Activated T-cell treated with anti-CD3 and anti-CD28 coated beads for 48 hours (primary cell): ENCODE measurements at places on chromosomes 13 and 19.

DNA sequence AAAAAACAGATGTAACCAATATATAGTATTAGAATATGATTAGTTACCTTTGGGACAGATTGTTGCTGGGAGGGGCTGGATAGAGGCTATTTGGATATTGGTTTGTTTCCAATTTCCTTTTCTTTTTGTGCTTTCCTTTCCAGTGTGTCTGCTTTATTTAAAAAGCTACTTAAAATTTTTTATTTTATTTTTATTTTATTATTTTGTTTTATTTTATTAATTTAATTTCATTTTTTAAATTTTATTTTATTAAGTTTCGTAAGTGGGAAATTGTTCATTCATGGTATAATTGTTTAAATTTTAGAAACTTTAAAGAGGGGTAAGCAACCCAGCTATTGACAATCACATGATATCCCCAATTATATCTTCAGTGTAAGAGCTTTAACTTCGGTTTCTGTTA lies 2077.0 kb upstream of the PCDH20 start:
- no peak for DNase-seq

GRCh38 chr13:97466722-97467121 lies 32.8 kb downstream of the RAP2A start:
- no peak for DNase-seq

DNA sequence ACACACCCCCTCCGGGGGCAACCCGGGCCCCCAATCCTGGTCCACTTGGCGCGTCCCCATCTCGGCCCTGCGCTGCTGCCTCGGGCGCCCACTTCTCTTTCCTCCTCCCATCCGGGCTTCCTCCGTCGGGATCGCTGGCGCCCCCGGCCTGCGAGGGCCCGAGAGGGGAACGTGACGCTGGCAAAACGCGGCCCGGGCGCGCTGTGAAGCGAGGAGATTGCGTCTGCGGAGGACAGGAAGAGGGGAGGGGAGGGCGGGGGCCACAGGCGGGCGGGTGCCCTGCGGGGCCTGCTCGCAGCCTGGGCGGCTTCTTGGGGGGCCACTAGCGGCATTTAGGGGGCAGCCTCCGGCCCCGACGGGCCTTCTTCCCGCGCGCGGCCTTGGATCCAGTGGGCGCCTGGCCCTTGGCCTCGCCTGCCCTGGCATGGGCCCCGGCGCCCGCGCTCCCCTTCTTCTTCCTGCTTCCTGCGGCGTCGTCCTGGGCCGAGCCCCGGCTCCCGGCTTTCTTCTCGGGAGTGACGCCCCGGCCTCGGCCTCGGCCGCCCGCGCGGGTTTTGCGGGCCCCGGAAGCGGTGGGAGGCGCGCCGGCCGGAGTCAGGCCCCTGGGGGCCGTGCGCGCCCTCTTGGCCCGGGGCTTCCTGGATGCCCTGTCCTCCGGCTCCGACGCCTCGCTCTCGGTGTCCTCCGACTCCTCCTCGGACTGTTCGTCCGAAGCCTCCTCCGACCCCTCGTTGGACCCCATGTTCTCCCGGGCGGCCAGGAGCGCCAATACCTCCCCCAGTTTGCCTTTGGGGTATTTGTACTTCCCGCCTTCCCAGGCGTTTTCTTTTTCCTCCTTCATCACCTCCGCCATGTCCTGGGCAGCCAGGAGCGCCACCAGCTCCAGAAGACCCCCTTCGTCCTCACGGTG lies 2.2 kb downstream of the PNMA8B start:
- no peak for DNase-seq

DNA sequence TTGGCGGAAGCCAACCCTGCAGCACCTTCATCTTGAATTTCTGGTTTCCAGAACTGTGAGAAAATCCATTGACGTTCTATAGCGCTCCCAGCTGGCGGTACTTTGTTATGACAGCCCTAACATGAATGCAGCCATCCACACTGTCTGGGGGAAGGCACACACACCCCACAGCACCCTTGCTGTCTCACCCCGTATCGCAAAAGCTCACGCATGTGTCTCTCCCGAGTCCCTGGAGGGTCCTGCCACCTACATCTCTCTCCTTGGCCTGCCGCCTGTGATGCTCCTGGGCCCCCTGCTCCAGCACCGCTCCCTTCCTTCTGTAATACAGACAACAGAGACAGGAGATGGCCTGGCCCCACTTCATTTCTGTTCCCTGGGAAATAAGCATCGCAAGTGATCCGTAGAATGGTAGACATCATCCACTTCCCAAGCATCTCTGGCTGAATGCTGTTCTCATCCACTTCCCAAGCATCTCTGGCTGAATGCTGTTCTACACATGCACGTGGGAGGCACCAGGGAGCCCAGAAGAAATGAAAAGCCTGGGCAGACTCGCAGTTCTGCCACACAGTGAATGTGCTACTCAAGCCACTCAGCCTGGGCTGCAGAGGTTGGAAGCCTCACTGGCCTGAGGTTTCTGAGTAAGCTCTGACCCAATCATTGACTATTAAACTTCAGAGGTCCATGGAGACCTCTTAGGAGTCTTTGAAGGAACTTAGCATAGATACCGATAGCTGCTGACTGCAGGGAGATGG lies 29.6 kb downstream of the EPN1 start:
- no peak for DNase-seq

DNA sequence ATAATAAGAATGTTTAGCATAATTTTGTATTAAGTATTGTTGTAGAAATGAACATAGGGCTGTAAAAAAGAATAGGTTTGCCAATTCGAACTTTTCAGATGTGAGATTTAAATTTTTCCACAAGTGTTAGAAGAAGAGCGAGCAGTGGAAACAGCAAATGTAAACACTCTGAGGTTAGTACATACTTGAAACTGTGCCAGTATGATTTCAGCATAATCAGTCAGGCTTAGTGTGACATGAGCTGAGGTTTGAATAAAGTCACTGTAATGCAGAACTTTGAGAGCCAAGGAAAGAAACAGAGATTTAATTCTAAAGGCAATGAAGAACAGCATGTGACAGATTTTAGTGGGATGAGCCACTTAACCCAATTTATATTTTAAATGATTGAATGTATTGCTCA lies 2166.4 kb downstream of the PCDH9 start:
- DNase-seq = no peak

DNA sequence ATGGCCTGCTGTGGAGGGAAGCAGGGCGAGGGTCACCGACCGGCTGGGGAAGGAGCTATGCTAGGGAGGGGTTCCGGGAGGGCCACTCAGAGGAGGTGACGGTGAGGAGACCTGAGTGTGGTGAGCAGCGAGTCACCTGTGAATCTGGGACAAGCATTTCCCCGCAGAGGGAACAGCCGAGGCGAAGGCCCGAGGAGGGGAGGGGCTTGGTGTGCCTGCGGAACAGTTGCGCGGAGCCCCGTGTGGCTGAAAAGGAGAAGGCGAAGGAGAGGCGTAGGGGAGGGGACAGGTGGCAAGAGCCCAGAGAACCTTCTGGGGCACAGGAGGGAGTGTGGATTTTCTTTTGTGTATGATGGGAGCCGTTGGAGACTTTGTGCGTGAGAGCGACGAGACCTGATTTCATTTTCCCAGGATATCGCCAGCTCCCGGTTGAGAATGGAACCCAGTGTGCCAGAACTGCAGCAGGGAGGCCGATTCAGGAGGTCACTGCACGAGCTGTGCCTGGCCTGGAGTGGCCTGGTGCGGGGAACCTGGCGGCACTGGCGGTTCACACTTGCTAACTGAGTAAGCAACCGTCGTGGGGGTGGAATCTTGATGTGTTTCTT lies 117.7 kb upstream of the ZNF507 start:
- DNase-seq = no peak

DNA sequence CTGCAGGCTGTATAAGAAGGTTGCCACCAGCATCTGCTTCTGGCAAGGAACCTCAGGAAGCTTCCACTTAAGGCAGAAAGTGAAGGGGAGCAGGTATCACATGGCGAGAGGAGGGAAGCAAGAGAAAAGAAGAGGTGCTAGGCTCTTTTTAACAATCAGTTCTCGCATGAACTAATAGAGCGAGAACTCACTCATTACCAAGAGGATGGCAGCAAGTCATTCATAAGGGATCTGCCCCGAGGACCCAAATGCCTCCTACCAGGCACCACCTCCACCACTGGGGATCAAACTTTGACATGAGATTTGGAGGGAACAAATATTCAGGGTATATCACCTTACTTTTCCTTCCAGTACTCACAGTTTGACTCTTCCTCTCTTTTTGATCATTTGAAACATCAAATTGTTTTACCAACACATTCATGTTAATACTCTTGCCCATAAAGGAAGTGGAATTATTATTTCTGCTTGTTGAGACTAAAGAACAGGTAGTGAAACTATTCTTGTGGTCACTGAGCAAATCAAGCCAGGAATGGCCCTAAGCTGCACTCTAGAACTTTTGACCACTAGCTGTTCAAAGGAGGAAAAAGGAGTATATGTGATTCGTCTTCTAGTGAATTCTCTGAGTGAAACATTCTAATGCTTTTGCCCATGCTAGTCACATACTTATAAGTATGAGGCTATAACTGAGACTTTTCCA lies 45.0 kb downstream of the LACC1 start:
- no peak for DNase-seq

DNA sequence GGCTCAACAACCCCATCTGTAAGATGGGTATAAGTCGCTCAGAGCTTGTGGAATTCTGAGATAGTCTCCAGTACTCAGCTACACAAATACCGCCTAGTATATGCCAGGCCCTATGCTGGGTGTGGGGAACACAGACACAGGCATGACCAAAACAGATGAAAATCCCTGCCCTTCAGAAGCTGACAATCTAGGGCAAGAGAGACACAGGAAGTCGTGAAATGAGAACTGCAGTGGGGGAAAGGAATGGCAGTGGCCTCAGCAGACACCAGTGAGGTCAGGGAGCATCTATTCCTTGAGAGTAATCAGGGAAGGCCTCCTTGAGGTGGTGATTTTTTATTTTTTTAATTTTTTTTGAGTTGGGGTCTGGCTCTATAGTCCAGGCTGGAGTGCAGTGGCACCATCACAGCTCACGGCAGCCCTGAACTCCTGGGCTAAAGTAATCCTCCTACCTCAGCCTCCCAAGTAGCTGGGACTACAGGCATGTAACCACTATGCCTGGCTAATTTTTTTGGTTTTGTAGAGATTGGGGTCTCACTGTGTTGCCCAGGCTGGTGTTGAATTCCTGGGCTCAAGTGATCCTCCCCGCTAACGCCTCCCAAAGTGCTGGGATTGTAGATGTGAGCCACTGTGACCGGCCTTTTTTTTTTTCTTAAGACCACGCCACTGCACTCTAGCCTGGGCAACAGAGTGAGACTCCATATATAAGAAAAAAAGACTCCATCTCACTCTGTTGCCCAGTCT lies 3.2 kb downstream of the TMIGD2 start:
- DNase-seq = no peak

- no peak for DNase-seq
These were observed 4.7 kb upstream of the MAP2K7 start for GRCh38 chr19:7898967-7899366.

GRCh38 chr13:84294576-84294975 lies 412.3 kb upstream of the SLITRK1 start:
- DNase-seq = no peak
